ENCODE measurements at places on chromosomes 11 and 22.

GRCh38 chr22:45008186-45008681 lies 1.6 kb downstream of the PHF21B start:
- no peak for DNase-seq

DNA sequence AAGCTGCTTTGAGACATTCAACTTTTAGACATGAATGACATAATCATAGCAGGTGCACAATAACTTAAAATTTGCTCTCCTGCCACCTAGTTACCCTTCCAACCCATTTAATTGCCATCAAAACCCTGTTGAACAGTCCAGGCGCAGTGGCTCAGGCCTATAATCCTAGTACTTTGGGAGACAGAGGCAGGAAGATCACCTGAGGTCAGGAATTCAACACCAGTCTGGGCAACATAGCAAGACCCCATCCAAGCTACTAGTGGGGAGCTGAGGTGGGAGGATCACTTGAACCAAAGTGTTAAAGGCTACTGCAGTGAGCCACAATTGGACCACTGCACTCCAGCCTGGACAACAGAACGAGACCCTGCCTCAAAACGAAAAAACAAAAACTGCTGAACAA lies 4.0 kb upstream of the PHF21A start:
- DNase-seq = no peak

DNA sequence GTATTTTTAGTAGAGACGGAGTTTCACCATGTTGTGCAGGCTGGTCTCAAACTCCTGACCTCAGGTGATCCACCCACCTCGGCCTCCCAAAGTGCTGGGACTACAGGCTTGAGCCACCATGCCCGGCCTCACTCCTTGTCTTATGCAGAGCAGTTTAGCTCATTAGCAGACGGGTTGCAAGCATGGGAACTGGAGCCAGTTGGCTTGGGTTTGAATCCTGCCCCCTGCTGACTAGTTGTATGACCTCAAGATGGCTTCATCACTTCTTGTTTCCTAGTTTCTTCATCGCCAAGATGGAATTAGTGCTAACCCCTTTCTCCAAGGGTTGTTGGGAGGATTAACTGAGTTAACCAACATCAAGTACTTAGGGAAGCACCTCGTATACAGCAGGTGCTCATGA lies 23.4 kb upstream of the RASD2 start:
- no peak for DNase-seq

GRCh38 chr22:18023509-18024275 lies 669 bp downstream of the MICAL3 start:
- peak; percentile 78 for DNase-seq

- no peak for DNase-seq
Measured at GRCh38 chr22:39839917-39840510, 53.5 kb downstream of the ENTHD1 start.

- DNase-seq = no peak
Measured at GRCh38 chr11:94308024-94308423, 3.6 kb downstream of the IZUMO1R start.
